ENCODE measurements at places on chromosomes 4 and X.
A peak's percentile ranks its signal among the peaks of the same experiment; 100 is the strongest.

DNA sequence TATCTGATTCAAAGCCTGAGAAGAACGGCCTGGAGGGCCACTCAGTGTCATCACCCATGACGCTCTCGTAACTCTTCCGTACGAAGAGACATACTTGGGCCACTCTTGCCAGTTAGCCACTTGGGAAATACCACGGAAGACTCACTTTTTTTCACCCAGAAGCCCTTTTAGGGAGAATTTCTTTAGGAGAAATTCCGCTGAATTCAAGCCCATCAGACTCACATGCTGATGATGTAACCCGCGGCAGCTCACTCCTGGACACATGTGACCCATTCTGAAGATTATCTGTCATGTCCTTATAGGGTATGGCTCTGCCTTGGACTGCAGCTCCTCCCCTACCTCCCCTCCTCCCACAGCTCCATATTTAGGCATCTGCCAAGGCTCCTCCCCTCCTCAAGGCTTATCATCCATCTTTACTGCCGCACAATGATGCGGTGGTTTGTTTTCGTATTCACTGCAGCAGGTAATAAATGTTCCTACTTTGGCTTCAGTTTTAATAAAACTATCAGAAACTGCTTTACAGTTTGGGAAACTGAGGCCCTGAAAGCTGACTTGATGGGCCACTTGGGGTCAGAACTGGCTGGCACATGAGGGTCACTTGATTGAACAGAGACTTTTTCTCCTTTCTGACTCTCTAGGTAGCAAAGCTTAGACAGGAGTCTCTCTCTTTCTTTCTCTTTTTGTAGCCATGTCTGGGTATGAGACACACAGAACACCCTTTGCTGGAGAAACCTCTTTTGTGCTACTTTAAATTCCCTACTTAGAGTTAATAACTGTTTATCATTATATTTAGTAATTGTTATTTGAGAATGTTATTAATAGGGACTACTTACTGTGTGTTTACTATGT, 42.1 kb downstream of the RHOH start:
- H3K27me3 ChIP-seq, result no peaks in the 10 kb centered on the region
- H3K27ac ChIP-seq, result no peak overlapping the region
- no peaks in the 10 kb centered on the region for H3K36me3 ChIP-seq
- DNase-seq, result peak; percentile 74
- no peak overlapping the region for H3K4me3 ChIP-seq
- peaks cover 7% of the 10 kb centered on the region for H3K4me1 ChIP-seq

- H3K36me3 ChIP-seq, result no peaks in the 10 kb centered on the region
- no peaks in the 10 kb centered on the region for H3K4me1 ChIP-seq
- no peak for DNase-seq
- no peak overlapping the region for H3K4me3 ChIP-seq
- no peak overlapping the region for H3K27ac ChIP-seq
- no peaks in the 10 kb centered on the region for H3K27me3 ChIP-seq
Measured at GRCh38 chr4:82124932-82125786, 248.6 kb downstream of the HNRNPD start.

- no peak for DNase-seq
- no peaks in the 10 kb centered on the region for H3K36me3 ChIP-seq
- H3K27me3 ChIP-seq, result no peaks in the 10 kb centered on the region
- no peak overlapping the region for H3K27ac ChIP-seq
Measured at GRCh38 chr4:127211650-127212560, 420.9 kb upstream of the INTU start.

DNA sequence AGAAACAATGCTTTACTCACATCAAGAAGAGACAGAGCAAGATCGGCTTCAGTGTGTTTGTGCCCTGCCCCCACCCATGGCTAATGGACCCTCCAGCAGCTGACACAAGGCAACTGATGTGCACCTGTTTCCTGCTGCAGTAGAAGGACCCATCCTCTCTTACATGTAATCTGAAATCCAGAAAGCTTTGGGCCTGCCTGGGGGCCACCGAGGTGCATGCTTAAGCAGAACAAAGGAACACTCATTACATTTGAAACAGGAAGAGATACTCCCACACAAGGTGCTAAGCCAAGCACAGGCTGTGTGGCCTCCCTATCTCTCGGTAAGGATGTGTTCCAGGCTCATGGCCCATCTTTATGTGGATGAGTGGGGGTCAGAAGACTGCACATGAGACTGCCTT, 338.0 kb downstream of the SPOCK3 start:
- H3K4me1 ChIP-seq, result no peaks in the 10 kb centered on the region
- H3K4me3 ChIP-seq, result no peak overlapping the region
- DNase-seq, result no peak
- no peaks in the 10 kb centered on the region for H3K27me3 ChIP-seq

GRCh38 chr4:159296061-159296460, 193.2 kb downstream of the RAPGEF2 start:
- no peaks in the 10 kb centered on the region for H3K27me3 ChIP-seq
- no peaks in the 10 kb centered on the region for H3K36me3 ChIP-seq
- H3K27ac ChIP-seq, result no peak overlapping the region
- DNase-seq, result peak; percentile 26
- no peaks in the 10 kb centered on the region for H3K4me1 ChIP-seq
- H3K4me3 ChIP-seq, result no peak overlapping the region

GRCh38 chr4:17665346-17665745, 50.9 kb downstream of the MED28 start:
- no peaks in the 10 kb centered on the region for H3K36me3 ChIP-seq
- H3K4me1 ChIP-seq, result no peaks in the 10 kb centered on the region
- H3K27me3 ChIP-seq, result no peaks in the 10 kb centered on the region
- no peak overlapping the region for H3K4me3 ChIP-seq
- DNase-seq, result no peak
- no peak overlapping the region for H3K27ac ChIP-seq

DNA sequence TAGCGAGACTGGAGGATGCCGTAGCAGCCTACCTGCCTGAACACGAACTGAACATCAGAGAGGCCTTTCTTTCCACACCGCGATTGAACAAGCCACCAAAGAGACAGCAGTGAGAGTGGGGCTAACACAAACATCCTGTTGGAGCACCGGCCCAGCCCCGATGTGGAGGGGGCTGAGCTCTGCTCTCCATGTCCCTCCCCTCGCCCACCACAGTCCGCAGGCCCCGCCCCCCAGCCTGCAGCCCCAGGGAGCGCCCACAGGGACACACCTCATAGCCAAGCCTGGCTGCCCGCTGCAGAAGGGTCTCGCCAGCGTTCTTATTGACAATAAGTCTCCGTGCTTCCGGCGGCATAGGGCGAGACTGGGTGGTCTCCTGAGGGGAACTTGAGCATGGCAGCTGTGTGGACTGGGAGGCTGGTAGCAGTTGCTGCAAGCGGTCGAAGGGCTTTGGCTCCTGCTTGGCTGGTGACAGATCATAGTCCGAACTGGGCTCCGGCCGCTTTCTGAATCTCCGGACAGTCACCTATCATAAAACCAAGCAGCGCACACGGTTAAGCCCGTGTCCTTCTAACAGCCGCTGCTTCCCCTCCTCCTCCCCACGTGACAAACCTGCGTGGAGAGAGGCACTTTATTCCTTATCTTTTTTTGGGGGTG, 35.8 kb downstream of the BCOR start:
- peaks cover 25% of the 10 kb centered on the region for H3K36me3 ChIP-seq
- H3K4me3 ChIP-seq, result no peak overlapping the region
- H3K27me3 ChIP-seq, result no peaks in the 10 kb centered on the region
- no peak for DNase-seq
- no peak overlapping the region for H3K27ac ChIP-seq

- DNase-seq, result no peak
- no peaks in the 10 kb centered on the region for H3K36me3 ChIP-seq
- no peak overlapping the region for H3K27ac ChIP-seq
Measured at GRCh38 chr4:26891054-26891453, 30.4 kb downstream of the STIM2 start.

- H3K4me1 ChIP-seq, result no peaks in the 10 kb centered on the region
- no peak overlapping the region for H3K27ac ChIP-seq
- DNase-seq, result no peak
- no peak overlapping the region for H3K4me3 ChIP-seq
- H3K36me3 ChIP-seq, result no peaks in the 10 kb centered on the region
Measured at GRCh38 chrX:122787231-122787630, 396.8 kb upstream of the GRIA3 start.

- no peaks in the 10 kb centered on the region for H3K4me1 ChIP-seq
- H3K4me3 ChIP-seq, result no peak overlapping the region
- no peaks in the 10 kb centered on the region for H3K36me3 ChIP-seq
- DNase-seq, result no peak
- H3K27ac ChIP-seq, result no peak overlapping the region
Measured at GRCh38 chr4:3303565-3303824, 10.7 kb downstream of the RGS12 start.

GRCh38 chrX:121356850-121357171, 309.4 kb downstream of the GLUD2 start:
- no peaks in the 10 kb centered on the region for H3K36me3 ChIP-seq
- no peak overlapping the region for H3K27ac ChIP-seq
- no peak for DNase-seq
- H3K4me1 ChIP-seq, result no peaks in the 10 kb centered on the region
- H3K4me3 ChIP-seq, result no peak overlapping the region
- no peaks in the 10 kb centered on the region for H3K27me3 ChIP-seq

GRCh38 chr4:158621729-158622128, 50.0 kb downstream of the C4orf46 start:
- no peak for DNase-seq
- H3K27ac ChIP-seq, result no peak overlapping the region
- H3K36me3 ChIP-seq, result no peaks in the 10 kb centered on the region
- no peaks in the 10 kb centered on the region for H3K4me1 ChIP-seq

DNA sequence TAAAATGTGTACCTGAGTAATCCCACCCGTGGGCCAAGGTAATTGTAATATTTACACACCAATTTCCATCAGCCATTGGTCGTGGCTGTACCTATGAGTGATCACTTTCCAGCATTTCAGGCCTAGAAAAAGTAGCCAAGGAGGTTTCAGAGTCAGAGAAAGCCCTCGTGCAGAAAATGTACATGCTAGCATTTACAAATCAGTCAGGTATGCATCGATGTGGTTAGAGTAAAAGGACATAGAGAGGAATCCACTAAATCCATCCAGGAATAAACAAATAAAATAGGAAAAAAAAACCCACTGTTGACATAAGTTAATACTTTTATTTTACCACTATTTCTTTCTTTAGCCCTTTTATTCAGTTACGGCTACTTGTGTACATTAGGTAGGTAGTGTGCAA, 256.8 kb downstream of the TRIML1 start:
- no peaks in the 10 kb centered on the region for H3K4me1 ChIP-seq
- H3K27ac ChIP-seq, result no peak overlapping the region
- DNase-seq, result no peak
- no peaks in the 10 kb centered on the region for H3K27me3 ChIP-seq

GRCh38 chr4:137635108-137635507, 102.8 kb upstream of the PCDH18 start:
- peak; percentile 16 for DNase-seq
- no peaks in the 10 kb centered on the region for H3K27me3 ChIP-seq
- no peaks in the 10 kb centered on the region for H3K36me3 ChIP-seq
- no peak overlapping the region for H3K4me3 ChIP-seq
- no peaks in the 10 kb centered on the region for H3K4me1 ChIP-seq

DNA sequence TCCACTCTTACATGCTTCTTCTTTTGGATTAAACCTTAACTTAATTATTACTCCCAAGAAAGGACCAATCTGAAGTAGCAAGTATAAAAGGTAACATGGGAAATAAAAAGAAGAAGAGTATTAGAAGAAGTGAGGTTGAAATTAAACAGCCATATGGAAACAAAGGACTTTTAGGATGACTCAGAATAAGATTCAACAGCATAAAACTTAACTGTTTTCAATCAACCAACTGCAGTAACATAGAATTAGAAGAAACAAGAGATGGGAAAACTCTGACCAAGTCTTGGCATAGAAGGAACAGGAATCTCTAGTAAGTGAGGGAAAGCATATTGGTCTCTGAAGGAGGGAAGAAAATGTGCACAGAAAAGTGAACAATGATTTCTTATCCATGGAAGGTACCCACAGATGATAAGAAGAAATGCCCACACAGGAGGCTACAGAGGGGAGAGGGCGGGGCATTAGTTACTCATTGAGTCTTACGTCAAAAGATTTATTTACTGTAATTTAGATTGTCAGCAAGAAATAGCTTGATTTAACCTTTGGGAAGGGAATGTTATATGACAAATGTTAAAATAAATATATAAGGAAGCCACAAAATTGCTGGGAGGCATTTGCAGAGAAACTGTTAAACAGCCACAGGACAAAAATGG, 177.3 kb downstream of the BANK1 start:
- no peaks in the 10 kb centered on the region for H3K27me3 ChIP-seq
- no peak overlapping the region for H3K4me3 ChIP-seq
- H3K4me1 ChIP-seq, result no peaks in the 10 kb centered on the region
- no peak overlapping the region for H3K27ac ChIP-seq

DNA sequence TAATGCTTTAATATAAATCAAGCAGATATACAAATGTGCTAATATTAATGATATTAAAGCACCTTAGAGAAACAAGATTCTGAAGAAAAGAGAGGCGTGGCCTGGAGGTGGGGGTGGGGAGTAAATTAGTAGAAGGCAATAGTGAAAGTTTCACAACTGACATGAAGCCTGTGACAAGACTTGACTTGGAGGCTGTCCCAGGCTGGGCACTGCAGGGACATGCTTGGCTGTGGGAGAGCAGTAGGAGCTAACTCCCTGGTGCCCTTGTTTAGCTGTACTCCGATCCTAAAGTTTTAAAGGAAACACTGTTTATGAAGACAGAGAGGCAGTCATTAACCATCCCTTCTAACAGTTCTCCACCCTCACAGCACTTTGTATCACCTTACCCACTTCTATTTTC, 239.0 kb upstream of the MAB21L2 start:
- no peaks in the 10 kb centered on the region for H3K36me3 ChIP-seq
- H3K4me1 ChIP-seq, result no peaks in the 10 kb centered on the region
- H3K27me3 ChIP-seq, result no peaks in the 10 kb centered on the region
- H3K4me3 ChIP-seq, result no peak overlapping the region

- DNase-seq, result no peak
- no peaks in the 10 kb centered on the region for H3K4me1 ChIP-seq
- H3K36me3 ChIP-seq, result no peaks in the 10 kb centered on the region
- H3K27ac ChIP-seq, result no peak within 1 kb of the TSS
- no peaks in the 10 kb centered on the region for H3K27me3 ChIP-seq
Measured at GRCh38 chrX:30577362-30577991, at the start of gene TASL. TSS of gene TASL (minus strand) at chrX:30577766. CDS start at chrX:30560355, 17,411 bp downstream.

DNA sequence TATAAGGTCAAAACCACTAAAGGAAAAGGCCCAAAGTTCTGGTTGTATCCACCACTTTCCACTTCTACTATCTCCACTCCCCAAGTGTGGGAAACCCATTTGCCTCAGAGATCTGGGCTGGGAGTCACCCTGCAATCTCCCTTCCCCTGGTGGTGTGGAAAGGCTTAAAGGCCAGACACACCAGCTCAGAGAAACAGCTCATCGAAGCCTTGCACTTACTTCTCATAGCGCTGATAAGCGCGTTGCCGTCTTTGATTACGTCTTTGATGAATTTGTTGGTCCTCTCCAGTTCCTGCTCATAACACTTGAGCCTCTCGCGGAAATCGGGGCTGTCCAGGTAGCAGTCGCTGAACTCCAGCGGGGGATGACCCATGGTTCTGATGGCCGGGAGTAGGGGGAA, 647 bp downstream of the OPHN1 start:
- H3K27ac ChIP-seq, result peak overlapping the region; percentile 16
- H3K36me3 ChIP-seq, result no peaks in the 10 kb centered on the region
- H3K4me3 ChIP-seq, result peak overlapping the region; percentile 75
- no peaks in the 10 kb centered on the region for H3K27me3 ChIP-seq
- peak; percentile 31 for DNase-seq
- peaks cover 4% of the 10 kb centered on the region for H3K4me1 ChIP-seq

- no peak for DNase-seq
- H3K27ac ChIP-seq, result no peak overlapping the region
- H3K4me3 ChIP-seq, result no peak overlapping the region
- peaks cover 5% of the 10 kb centered on the region for H3K36me3 ChIP-seq
Measured at GRCh38 chr4:182642831-182643230, 274.4 kb downstream of the DCTD start.

GRCh38 chr4:133638751-133639150, 489.7 kb downstream of the PCDH10 start:
- DNase-seq, result no peak
- H3K27me3 ChIP-seq, result no peaks in the 10 kb centered on the region
- no peak overlapping the region for H3K4me3 ChIP-seq
- no peaks in the 10 kb centered on the region for H3K4me1 ChIP-seq
- no peaks in the 10 kb centered on the region for H3K36me3 ChIP-seq
- no peak overlapping the region for H3K27ac ChIP-seq

All from trophoblast cell (in vitro differentiated cells and primary cell).